ENCODE measurements at places on chromosomes 4 and X.

GRCh38 chr4:1635464-1635863 is 48.6 kb downstream of the FAM53A start:
- no peak for DNase-seq

GRCh38 chr4:184423003-184423686 is 51.2 kb downstream of the IRF2 start:
- DNase-seq, result no peak

- DNase-seq, result no peak
Measured at GRCh38 chr4:55927803-55928437, 20.8 kb upstream of the CEP135 start.

- DNase-seq, result no peak
Measured at GRCh38 chrX:13581554-13581953, 12.2 kb downstream of the EGFL6 start.
